Cerebellar nuclear complex (tissue), 1 donor: ENCODE measurements at places on chromosomes 3 and 15.
A peak's percentile ranks its signal among the peaks of the same experiment; 100 is the strongest.

- no peak for DNase-seq
Observed at GRCh38 chr3:4745235-4745610, 234.0 kb upstream of the BHLHE40 start.

GRCh38 chr15:57228395-57228794 lies 147.9 kb upstream of the CGNL1 start:
- no peak for DNase-seq

- DNase-seq = no peak
Observed at GRCh38 chr15:46489276-46489675, 854.4 kb downstream of the SQOR start.

DNA sequence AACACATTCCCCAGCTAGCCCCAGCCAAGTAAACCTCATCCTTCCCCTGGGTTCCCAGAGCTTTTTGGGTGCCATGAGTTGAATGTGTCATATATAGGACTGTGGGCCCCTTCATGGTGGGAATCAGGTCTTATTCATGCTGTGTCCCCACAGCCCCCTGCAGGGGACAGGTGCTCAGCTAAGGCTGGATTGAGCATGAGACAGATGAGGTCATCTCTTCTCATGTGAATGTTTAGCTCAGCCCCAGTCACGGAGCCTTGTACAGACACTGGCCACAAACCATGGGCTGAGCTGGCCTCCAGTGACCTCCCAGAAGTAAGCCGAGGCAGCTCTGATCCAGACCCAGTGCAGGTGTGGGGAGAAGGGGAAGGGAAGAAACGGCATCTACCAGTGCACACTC lies 70.7 kb downstream of the C3orf70 start:
- DNase-seq = no peak

GRCh38 chr15:64943512-64944225 lies 32.0 kb downstream of the ANKDD1A start:
- no peak for DNase-seq

- DNase-seq = no peak
Observed at GRCh38 chr3:61360297-61360965, 109.2 kb upstream of the FHIT start.

- DNase-seq = peak; percentile 13
Observed at GRCh38 chr15:99409097-99409473, 156.7 kb upstream of the MEF2A start.

DNA sequence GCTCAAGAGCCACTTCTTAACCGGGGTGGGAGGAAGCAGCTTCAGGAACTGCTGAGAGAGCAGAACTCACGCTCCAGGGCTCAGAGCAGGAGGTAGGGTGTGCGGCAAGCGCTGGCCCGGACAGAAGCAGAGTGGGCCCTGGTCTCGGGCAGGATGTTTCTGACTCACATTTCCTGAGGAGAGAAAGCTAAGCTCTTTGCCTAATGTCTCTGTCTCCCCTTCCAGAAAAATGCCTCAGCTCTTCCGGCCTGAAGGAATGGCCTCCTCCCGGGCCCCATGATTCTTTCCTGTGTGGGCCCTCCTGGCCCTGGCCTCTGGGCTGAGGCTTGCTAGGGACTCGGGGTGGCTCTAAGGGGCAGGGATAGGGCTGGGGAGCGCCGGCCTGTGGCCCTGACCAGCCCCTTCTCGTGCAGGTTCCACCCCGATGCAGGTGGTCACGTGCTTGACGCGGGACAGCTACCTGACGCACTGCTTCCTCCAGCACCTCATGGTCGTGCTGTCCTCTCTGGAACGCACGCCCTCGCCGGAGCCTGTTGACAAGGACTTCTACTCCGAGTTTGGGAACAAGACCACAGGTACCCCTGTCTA lies 4.1 kb upstream of the STAB1 start:
- DNase-seq = no peak

GRCh38 chr3:71753701-71754609 lies at the start of gene GPR27:
Gene GPR27 (plus strand): TSS chr3:71753855. CDS start chr3:71754050, 195 bp downstream.
- no peak for DNase-seq

DNA sequence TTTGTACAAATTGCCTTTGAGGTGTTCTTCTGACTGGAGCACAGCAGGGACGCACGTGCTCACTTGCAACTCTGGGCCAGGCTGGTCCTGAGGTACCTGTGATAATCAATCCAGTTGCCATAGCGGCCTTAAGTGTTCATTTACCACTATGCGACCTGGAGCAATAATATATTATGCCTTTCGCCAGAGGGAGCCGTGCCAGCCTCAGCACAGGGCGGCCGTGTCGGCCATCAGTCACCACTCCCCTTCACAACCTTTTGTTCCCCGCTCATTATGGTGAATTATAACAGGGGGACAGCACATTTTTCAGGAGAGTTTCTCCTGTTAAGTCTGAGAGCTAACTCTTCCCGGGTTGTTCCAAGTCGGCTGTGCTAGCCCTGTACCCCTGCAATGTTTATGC lies 289.7 kb downstream of the RORA start:
- no peak for DNase-seq

DNA sequence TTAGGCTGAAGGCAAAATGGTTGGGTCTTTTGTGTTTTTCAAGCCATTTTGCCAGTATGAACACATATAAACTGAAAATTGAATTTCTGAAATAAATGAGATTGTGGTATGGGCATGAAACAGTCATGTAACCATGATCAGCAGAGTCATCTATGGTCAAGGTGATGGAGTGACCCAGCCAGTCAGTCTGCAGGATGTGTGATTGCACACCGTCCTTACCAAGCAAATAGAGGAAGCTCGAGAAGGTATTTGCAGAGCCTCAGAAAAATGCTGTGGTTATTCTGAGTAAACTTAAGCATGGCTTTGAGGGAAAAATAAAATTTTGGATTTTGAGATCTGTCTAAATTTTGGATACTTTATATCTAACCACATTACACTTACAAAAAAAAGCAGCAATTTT lies 95.9 kb upstream of the RNF7 start:
- no peak for DNase-seq

- DNase-seq = no peak
Observed at GRCh38 chr15:68305420-68305871, 27.9 kb downstream of the FEM1B start.

GRCh38 chr3:184783319-184783718 lies 28.6 kb upstream of the VPS8 start:
- DNase-seq = no peak

GRCh38 chr3:39108200-39108710 lies 775 bp downstream of the TTC21A start:
- no peak for DNase-seq
